ENCODE measurements at places on chromosomes 11 and 22. TPM values are rescaled to one million over a fixed set of nuclear protein-coding genes. Genes with fewer than 3 reads are reported as not detected.

The PITPNB gene
- total RNA-seq: 98.8 TPM

The HTR3B gene
- total RNA-seq: not detected

The RNF215 gene
- 9.1 TPM for total RNA-seq

The OR51E2 gene
- not detected for total RNA-seq

The GRK3 gene
- total RNA-seq: 6.5 TPM

The EFCAB6 gene
- 1.2 TPM for total RNA-seq

The LDHAL6A gene
- total RNA-seq: 0.86 TPM

The OTOG gene
- total RNA-seq: not detected

Data from naive thymus-derived CD4-positive, alpha-beta T cell (primary cell).